ENCODE measurements at places on chromosomes 1 and 21.

GRCh38 chr1:220770245-220770913, 16.3 kb upstream of the MTARC1 start:
- ATAC-seq = no peak

DNA sequence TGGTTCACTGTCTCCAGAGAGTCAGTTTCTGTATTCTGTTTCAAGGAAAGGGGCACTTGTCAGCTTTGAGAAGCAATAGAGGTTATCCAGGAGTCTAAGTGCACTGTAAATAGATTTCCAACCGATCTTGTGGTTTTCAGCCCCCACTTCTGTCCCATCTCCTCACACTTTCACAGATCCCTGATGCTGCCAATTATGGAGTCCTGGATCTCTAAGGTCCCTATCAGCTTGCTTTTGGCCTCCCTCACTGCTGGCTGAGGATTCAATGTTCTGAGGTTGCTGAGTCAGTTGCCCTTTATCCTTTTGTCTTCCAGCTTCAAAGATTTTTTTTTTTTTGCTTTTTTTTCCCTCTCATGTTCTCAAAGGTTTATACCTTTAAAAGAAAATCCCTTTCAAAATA, 98.4 kb downstream of the DIRAS3 start:
- ATAC-seq = no peak

DNA sequence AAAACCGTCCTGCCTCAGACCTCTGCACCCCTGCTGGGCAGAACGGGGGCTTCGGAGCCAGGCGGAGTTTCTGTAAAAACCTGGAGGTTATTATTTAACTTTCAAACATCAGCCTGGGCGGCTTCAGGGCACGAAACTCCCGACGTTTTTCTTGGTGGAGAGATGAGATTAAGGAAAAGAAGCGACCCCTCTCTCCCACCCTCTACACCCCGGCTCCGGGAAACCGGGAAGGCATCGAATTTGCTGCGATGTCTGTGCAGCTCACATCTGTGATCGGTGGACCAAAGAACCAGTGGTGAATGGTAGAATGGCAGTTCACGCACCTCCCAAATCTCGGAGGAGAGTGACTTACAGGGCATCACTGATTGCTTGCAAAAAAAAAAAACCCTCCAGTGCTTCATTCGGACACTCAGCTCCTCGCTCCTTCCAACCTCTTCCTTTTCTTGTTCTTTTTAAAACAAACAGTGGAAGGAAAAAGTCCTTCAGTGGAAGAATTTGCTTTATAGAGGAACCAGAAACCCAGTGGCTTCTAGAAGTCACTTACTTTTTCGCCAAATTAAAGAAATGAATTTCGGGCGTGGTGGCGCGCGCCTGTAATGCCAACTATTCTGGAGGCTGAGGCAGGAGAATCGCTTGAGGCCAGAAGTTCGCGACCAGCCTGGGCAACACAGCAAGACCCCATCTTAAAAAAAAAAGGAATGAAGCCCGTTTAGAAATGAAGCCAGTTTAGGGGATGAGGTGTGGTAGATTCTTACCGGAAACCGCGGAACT, 884 bp downstream of the PHACTR4 start:
- ATAC-seq = no peak

- no peak for ATAC-seq
These were observed 486 bp upstream of the GJB3 start for GRCh38 chr1:34780528-34780927.

GRCh38 chr1:178263341-178263740, 169.4 kb downstream of the RASAL2 start:
- no peak for ATAC-seq

GRCh38 chr1:84944767-84945486, 51.9 kb upstream of the LPAR3 start:
- ATAC-seq = peak; percentile 95

DNA sequence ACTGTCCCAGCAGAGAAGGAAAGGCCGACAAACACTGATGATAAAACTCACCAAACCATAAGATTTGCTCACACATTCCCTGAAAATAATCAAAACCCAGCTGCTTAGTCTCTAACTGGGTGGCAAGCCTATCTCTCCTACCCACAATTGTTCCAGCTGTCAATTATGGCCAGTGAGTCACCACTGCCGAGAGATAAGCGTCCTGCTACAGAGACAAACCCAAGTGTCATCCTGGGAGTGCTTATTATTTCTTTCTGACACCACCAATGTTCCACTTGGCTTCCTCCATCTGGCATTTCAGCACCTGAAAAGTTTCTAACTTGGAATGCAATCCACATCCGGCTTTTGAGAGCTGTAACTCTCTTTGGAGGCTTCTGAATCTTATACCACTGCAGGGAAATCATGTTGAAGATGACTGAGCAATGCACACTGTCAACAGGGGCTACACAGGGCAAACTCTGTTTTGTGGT, 51.5 kb upstream of the VAV3 start:
- no peak for ATAC-seq

DNA sequence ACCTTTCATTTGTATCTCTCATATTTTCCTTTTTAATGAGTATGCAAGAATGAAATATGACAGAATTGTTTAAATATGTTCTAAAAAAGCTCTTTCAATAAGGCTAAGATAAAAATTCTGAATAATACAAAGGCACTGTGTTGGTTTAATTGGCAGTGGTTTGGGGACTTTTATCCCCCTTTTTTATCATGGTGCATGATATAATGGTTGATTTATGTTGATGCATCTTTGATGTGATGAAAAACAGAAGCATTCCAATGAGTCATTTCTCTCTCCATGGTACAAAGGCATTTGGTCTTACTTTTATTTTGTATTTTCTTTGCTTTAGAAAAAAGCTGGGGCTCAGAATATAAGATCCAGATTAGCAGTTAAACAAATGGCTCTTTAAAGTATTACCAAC, 127.2 kb upstream of the GREM2 start:
- ATAC-seq = no peak
